ENCODE measurements at places on chromosomes 13 and 19.

DNA sequence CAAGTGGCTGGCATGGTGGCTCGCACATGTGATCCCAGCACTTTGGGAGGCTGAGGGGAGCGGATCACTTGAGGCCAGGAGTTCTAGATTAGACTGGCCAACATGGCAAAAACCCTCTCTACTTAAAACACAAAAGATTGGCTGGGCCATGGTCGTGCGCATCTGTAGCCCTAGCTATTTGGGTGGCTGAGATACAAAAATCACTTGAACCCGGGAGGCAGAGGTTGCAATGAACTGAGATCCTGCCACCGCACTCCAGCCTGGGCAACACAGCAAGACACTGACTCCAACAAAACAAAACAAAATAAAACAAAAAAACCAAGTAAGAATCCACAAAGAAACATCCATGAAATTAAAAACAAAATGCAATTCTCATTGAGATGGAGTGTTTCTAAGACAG lies 630.6 kb downstream of the UQCRFS1 start:
- no peak for DNase-seq

GRCh38 chr13:101982903-101983302 lies 418.9 kb downstream of the FGF14 start:
- no peak for DNase-seq

DNA sequence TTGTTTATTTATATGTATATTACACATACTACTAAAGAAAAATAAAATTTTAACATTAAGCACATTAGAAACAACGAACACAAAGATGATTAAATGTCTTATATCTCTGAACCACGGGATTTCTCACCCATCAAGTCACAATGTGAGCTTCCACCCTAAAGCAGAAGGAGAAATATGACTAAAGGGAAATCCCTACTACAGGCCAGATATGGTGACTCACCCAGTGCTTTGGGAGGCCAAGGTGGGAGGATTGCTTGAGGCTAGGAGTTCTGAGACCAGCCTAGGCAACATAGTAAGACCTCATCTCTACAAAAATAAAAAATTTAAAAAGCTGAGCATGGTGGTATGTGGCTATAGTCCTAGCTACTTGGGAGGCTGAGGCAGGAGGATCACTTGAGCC lies 24.6 kb downstream of the DCT start:
- no peak for DNase-seq

DNA sequence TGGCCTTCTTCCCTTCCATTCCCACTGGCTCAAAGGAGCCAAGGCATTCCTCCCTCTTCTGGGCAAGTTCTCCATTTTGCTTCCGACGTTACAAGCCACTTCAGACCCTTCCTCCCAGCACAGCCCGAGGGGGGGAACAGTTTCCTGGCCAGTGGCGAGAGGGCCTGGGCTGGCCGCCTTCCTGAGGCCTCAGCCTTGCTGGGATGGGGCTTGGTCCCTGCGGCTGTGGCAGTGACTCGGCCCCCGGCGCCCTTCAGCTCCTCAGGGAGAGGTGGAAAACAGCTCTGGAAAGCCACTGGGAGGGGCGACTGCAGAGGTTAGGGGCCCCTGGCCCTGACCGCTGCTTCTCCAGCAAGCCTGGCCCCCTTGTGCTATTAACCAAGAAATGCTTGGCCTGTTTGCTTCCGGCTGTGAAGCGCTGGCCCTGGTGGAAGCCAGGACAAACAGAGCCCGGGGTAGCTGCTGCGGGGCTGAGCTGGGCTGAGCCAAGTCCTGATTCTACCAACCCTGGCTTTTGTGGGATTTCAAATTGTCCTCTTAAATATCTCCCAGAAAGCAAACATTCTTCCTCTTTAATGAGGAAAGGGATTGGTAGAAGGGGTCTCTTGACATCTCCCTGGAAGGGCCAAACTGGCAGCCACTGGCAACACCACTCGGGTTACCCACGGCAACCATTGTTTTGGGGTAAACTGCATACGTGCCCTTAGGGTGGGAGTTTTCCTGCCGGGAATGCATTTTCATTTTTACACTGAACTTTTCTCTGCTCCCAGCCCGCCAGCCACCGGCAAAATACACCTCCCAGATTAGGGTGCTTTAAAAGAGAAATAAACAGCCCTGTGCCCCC lies 38.7 kb downstream of the C13orf46 start:
- DNase-seq = no peak

DNA sequence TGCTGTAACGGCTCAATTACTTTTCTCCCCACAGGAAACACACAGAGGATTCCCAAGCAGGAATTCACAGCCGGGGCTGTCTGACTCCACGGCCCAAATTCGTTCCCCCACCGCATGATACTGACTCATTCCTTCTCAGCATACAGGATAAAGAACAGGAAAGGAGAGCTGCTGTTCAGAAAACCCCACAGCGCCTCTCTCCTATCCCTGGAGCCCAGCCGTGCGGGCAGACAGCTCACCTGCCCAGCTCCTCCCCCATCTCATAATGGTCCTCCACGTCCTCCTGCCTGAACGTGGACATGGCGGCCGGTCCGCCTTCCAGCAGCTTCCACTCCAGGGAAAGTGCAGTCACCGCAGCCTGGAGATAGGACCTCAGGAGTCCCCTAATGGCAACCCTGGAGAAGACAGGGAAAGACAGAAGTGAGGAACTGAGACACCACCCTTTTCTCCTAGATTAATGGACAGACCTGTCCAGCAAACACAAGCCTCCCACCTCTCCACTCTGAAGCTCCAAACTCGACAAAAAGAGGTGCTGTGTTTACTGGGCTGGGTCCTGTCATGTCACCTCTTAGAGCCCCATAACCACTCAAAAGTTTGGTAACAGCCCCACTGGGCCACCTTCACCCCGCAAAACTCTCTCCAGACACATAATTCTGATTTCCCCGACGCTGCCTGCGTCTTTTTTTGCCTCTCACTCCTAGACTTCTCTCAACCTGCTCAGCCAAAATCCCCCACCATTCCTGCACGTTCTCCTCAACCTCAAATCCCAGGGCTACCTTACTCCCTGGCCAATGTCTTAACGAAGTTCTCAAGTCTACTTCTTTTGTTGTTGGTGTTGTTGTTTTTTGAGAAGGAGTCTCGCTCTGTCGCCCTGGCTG lies 1.2 kb downstream of the DAPK3 start:
- no peak for DNase-seq

GRCh38 chr19:1421958-1422305 lies 14.5 kb downstream of the DAZAP1 start:
- no peak for DNase-seq

DNA sequence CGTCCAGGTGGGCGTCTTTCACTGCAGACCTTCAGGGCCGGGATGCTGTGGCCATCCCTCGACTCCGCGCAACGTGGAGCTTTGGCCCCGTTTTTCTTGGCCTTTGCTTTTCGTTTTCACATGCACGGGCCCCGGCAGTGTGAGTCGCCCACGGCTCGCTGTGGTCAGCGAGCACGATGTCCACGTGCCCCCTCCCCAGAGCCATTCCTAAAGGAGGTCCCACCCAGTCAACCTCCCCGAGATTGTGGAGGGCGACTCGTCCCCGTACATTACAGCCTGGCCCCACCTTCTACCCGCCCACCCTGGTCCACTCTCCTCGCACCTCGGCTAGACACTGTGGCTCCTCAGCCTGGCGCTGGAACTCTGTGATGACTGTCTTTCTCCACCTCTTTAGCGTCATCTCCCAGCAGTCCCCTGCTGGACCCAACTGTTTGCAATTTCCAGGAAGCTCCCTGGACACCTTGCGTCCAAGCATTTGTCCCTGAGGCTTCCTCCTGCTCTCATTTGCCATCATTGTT lies 405 bp downstream of the ZNF446 start:
- DNase-seq = no peak

DNA sequence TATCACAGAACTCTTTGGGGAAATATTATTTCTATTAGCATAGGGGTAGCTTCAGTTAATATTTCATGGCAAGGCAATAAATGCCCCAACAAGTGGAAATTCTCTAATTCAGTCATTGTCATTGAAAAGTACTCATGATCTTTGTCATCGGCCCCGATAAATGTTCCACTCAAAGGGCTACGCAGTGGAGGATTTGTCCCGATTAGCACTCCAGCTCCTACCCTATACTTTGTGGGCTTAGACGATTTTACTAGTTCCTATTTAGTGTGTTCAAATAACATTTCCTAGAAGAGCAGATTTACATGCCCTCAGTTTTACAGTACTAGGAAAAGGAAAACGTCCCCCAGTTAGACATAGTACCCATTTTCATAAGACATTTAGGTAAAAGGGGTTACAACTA lies 38.0 kb upstream of the ATP12A start:
- no peak for DNase-seq

DNA sequence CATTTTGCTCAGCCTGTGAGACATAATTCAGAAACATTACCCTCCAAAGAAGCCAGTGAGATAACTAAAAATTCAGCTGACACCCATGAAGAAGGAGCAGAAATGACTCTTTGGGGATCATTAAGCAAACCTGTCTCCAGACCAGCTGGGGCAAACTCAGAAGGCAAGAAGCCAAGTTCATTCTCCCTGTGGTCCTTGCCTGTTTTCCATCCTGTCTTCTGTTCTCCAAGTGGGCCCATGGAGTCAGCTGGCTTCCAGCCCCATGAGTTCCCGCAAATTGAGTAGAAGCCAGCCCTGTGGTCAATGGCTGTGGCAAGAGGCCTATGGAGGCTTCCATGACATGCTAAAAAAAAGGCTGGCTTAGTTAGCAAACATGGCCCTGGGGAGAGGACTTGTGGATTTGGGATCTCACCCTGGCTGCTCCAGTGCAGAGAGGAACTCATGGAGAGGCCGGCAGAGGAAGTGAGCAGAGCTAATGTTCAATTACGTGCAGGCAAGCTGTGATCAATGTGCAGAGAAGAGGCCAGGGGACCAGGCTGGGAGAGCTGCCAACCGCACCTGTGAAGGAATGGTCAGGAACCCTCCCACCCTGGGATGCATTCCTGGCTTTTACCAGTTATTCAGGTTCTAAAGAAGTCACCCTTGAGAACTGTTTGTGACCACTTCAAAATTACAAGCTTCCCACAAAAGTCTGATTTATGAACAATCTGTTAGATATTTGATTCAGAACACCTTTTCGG lies 229.1 kb downstream of the TSHZ3 start:
- no peak for DNase-seq

DNA sequence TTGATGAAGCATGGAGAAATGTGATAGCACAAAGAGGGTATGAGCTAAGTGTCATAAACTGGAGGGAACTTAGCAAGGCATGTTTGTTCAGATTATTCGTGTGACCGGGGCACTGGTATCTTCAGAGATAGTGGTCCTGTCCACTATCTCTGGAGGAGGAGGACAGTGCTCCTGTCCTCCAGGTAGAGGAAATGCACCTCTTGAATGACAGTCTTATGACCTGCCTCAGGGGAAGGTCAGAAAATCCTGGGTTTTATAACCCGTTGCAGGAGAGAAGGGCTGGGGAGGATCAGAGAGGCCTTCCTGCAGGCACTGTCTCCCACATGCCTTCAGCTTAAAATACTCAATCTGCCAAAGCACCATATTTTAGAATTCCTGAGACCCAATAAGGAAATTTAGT lies 213.5 kb upstream of the UBL3 start:
- DNase-seq = no peak

DNA sequence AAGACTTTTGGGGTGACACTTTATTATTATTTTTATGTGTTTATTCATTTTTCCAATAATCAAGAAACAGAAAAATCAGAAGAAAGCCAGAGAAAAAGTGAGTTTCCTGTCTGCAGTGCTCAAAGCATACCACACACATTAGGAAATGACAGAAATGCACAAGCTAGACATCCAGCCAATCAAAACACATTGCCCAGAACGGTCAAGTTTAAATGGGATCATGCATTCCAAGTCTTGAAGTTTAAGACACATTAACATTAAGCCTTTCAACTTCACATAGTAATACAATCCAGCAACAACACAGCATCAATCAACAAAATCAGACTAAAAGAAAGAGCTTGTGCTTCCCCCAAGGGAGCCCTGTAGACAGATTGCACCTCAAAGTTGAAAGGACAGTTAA lies 28.7 kb upstream of the MEDAG start:
- no peak for DNase-seq

DNA sequence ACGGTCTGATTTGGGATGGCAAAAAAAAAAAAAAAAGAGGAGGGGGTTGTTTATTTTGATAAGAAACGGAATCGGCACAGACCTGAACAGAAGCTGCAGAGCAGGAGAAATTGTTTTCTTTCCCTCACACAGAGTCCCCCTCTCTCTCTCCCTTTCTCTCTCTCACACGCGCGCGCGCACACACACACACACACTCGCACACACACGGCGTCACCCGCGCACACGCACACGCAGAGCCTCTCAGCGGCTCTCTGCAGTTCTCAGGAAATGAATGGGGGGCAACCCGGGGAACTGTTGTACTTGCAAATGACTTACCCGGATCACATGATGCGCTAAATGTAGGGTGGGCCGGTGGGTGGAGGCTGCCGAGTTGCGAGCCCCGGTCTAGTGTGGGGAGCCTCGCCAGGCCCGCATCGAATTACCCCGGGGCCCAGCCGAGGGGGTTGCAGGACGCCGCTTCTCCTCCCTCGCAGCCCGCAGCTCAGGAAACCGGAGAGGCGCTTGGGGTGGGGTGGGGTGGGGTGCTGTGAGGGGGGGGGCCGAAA lies 475 bp downstream of the KLF12 start:
- peak; percentile 61 for DNase-seq

- no peak for DNase-seq
Observed at GRCh38 chr19:46081928-46082727, 41.3 kb upstream of the IGFL4 start.

DNA sequence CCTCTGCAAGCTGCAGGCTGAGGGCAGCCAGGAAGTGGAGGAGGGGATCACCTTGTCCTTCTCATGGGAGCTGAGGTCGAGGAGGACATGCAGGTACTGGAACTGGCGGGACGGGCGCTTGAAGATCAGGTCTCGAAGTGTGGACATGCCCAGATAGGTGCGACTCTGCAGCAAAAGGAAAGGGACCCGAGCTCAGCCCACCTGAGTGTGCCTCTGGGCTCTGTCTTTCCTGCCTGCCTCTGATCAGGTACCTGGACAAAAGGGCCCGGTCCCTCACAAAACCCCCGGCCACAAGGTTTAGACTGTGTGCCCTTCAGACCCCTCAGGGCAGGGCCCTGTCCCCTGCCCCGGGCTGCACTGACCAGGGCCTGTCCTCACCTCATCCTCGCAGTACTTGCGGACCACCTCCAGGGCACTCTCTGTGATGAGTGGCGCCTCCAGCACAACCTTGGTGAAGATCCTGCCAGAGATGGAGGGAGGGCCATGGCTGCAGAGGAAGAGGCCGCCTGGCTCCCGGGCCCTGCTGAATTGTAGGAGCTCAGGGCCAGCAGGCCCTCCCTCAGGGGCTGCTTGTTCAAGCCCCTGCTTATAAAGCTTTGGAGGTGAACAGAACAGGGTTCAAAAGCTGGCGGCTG lies 12.5 kb upstream of the RSPH6A start:
- DNase-seq = no peak

DNA sequence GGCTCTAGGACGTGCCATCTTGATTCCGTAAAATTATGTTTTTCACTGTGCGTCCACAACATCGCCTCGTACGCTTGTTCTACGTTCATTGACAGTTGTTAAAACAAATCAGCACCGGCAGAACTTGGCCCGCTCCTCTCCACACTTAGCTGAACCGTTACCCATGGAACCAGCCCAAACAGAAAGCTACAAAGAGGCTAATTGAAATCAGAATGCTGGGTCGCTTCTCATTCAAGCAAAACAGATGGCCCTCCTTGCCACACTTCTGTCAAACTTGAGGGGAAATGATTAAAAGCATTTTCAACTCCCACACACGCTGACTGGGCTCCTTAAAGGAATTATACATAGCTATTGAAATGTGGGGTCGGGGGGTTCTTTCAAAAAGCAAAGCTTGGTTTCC lies 71.6 kb downstream of the TM9SF2 start:
- DNase-seq = no peak

Data from amygdala (tissue), 56 donors.